Spinal cord (tissue), 10 donors: ENCODE measurements at places on chromosomes 4 and X. TPM values are rescaled to one million over a fixed set of nuclear protein-coding genes. Genes with fewer than 3 reads are reported as not detected.

DNA sequence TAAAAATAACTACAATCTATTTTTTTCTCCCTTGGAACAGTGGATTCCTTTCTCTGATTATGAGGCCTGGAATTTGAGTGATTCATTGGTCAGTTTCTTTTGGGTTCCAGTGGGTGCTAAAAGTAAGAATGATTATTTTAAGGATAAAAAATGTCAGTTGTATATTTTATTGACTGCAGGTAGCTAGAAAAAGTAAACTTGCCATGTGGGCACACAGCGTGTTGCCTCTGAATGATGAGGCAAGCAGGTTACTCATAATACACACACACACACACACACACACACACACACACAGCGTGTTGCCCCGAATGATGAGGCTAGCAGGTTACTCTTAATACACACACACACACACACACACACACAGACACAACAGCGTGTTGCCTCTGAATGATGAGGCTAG is 13.8 kb downstream of the GALNT7 start:
- no peaks in the 10 kb centered on the region for H3K36me3 ChIP-seq
- no peak overlapping the region for H3K4me3 ChIP-seq
- no peaks in the 10 kb centered on the region for H3K4me1 ChIP-seq

- H3K27ac ChIP-seq: no peak overlapping the region
- no peaks in the 10 kb centered on the region for H3K27me3 ChIP-seq
Observed at GRCh38 chr4:169436734-169437133, 166.0 kb upstream of the SH3RF1 start.

DNA sequence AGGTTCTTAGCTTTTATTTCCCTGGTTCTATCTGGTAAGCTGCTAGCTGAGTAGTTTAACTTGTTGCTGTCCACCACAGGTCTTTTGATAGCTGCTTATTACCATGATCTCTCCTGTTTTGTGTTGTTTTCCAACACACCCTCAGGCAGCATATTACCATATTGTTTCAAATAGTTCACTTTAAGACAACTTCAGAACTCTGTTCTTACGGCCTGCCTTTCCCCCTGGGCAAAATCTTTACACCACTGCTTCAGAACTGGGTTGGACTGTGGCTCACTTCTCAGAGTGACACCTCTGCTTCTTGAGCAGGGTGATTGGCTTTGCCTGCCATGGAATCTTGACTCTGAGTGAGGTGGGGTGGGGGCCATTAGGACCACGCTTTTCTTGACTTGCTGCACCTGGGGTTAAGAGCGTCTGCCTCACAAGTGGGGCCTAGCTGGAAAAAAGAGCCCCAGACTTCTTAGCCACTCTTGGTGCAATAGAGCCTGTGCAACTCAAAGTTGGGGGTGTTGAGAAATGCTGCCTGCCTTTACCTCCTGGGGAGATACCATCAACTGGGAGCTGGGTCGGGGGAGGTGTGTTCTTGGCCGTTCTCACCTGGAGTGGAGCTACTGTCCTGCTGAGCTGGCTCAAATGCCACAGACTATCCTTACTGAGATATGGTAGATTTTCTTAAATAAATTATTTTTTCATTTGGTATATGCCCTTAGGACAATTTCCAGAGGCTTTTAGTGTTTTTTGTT is 23.4 kb downstream of the USP9X start:
- no peaks in the 10 kb centered on the region for H3K4me1 ChIP-seq
- no peak overlapping the region for H3K27ac ChIP-seq
- H3K4me3 ChIP-seq: no peak overlapping the region
- peaks cover 11% of the 10 kb centered on the region for H3K27me3 ChIP-seq

GRCh38 chr4:5683566-5683965 is 24.8 kb downstream of the EVC2 start:
- H3K27me3 ChIP-seq: no peaks in the 10 kb centered on the region
- H3K4me3 ChIP-seq: no peak overlapping the region
- DNase-seq: no peak
- H3K4me1 ChIP-seq: no peaks in the 10 kb centered on the region
- H3K27ac ChIP-seq: no peak overlapping the region

DNA sequence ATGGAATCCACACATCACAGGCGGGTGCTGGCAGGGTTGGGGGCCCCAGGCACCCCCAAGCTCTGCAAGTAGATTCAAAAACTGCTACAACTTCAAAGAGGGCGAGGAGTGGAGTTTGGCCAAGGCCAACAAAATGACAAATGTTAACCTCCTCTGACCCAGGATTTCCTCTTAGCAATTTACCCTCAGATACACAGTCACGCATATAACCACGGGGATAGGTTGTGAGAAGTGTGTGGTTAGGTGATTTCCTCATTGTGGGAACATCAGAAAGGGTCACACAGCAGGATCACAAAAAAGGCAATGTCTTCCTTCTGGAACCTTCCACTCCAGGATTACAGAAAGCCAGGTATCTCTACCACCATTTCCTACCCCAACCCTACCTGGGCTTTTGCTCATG is 62.4 kb downstream of the C4orf50 start:
- no peaks in the 10 kb centered on the region for H3K36me3 ChIP-seq
- H3K4me1 ChIP-seq: peaks cover 45% of the 10 kb centered on the region
- no peak overlapping the region for H3K4me3 ChIP-seq
- H3K27me3 ChIP-seq: no peaks in the 10 kb centered on the region
- H3K27ac ChIP-seq: no peak overlapping the region

DNA sequence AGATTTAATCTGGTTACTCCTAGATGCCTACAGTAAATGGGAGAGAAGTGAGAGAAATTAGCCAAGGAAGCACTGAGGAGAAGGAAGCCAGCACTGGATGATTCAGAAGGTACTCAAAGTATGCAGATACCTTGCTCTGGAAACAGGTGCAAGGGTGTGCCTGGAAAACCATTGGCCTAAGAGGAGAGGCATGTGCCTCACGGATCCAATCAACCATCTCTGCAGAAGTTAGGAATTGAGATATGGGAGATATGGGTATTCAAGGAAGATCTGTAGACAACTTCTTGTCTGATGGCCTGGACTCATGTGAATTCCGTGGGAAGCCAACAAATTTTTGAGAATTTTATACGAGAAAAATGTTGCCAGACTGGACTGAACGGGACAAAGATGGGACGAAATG is 4.7 kb downstream of the H2BW1 start:
- H3K36me3 ChIP-seq: no peaks in the 10 kb centered on the region
- H3K4me1 ChIP-seq: no peaks in the 10 kb centered on the region
- H3K27ac ChIP-seq: no peak overlapping the region
- peaks cover 11% of the 10 kb centered on the region for H3K27me3 ChIP-seq
- no peak for DNase-seq

GRCh38 chr4:15378062-15378461 is 49.8 kb upstream of the C1QTNF7 start:
- no peaks in the 10 kb centered on the region for H3K36me3 ChIP-seq
- H3K4me3 ChIP-seq: no peak overlapping the region
- DNase-seq: no peak
- H3K27ac ChIP-seq: no peak overlapping the region
- no peaks in the 10 kb centered on the region for H3K27me3 ChIP-seq

GRCh38 chr4:43481526-43481925 is 589.0 kb downstream of the GRXCR1 start:
- no peaks in the 10 kb centered on the region for H3K36me3 ChIP-seq
- no peak for DNase-seq
- H3K27ac ChIP-seq: no peak overlapping the region
- no peaks in the 10 kb centered on the region for H3K4me1 ChIP-seq
- no peaks in the 10 kb centered on the region for H3K27me3 ChIP-seq

DNA sequence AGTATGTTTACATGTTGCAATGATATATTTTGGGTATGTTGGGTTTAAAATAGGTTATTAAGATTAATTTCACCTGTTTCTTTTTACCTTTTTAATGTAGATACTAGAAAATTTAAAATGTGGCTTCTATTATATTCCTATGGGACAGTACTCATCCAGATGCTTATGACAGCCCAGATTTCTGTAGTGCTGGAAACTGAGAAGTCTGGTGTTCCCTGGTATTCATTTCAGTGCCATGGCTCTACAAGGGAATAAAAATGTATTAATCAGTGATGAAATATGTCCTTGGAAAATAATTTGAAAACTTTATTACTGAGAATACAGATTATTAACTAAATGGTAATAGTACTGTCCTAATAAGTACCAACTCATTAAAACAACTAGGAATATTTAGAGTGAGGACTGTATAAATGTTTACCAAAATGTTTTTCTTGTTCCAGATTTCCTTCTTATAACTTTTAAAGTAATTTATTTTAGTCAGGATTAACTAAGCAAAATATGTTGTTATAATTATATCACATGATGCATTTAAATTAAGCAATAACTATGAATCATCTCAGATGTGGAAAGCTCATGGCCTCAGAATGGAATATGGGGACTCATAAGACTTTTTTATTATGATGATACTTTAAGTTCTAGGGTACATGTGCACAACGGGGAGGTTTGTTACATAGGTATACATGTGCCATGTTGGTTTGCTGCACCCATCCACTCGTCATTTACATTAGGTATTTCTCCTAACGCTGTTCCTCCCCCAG is 25.3 kb downstream of the ARHGAP24 start:
- H3K4me1 ChIP-seq: no peaks in the 10 kb centered on the region
- DNase-seq: no peak
- no peaks in the 10 kb centered on the region for H3K36me3 ChIP-seq
- no peak overlapping the region for H3K4me3 ChIP-seq
- no peaks in the 10 kb centered on the region for H3K27me3 ChIP-seq

GRCh38 chrX:17062065-17062464 is 115.6 kb downstream of the REPS2 start:
- H3K27ac ChIP-seq: no peak overlapping the region
- H3K4me1 ChIP-seq: no peaks in the 10 kb centered on the region
- no peaks in the 10 kb centered on the region for H3K36me3 ChIP-seq
- no peak for DNase-seq

GRCh38 chr4:149534779-149535178 is 280.9 kb downstream of the IQCM start:
- no peak overlapping the region for H3K4me3 ChIP-seq
- no peaks in the 10 kb centered on the region for H3K4me1 ChIP-seq
- H3K36me3 ChIP-seq: no peaks in the 10 kb centered on the region

DNA sequence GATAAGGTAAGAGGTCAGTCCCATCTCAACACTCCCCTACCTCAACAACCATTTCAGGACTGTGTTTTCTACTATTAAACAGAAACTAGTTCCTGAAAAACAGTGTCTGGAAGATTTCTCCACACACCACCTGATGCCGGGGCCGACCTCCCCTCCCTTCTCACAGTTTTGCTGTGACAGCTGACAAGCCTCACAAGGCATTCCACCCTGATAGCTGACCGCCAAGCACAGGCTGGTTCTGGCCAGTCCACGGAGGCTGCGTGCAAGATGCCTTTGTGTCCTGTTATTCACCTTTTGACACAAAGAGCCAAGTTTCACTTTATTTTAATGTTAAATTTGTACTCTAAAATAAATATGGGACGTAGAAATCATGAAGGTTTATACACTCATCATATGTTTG is 758.6 kb downstream of the PDHA2 start:
- no peaks in the 10 kb centered on the region for H3K4me1 ChIP-seq
- H3K27me3 ChIP-seq: no peaks in the 10 kb centered on the region
- no peak overlapping the region for H3K4me3 ChIP-seq

GRCh38 chr4:8104491-8105305 is 53.9 kb downstream of the ABLIM2 start:
- H3K36me3 ChIP-seq: peaks cover 38% of the 10 kb centered on the region
- H3K4me1 ChIP-seq: peaks cover 41% of the 10 kb centered on the region
- no peak for DNase-seq

- H3K27ac ChIP-seq: no peak overlapping the region
- peaks cover 5% of the 10 kb centered on the region for H3K4me1 ChIP-seq
- no peaks in the 10 kb centered on the region for H3K27me3 ChIP-seq
- peaks cover 5% of the 10 kb centered on the region for H3K36me3 ChIP-seq
Observed at GRCh38 chr4:89243733-89244252, 63.8 kb downstream of the GPRIN3 start.

- no peaks in the 10 kb centered on the region for H3K4me1 ChIP-seq
- H3K4me3 ChIP-seq: no peak overlapping the region
- H3K27ac ChIP-seq: no peak overlapping the region
- no peak for DNase-seq
Observed at GRCh38 chrX:116111934-116112595, 58.5 kb upstream of the AGTR2 start.

DNA sequence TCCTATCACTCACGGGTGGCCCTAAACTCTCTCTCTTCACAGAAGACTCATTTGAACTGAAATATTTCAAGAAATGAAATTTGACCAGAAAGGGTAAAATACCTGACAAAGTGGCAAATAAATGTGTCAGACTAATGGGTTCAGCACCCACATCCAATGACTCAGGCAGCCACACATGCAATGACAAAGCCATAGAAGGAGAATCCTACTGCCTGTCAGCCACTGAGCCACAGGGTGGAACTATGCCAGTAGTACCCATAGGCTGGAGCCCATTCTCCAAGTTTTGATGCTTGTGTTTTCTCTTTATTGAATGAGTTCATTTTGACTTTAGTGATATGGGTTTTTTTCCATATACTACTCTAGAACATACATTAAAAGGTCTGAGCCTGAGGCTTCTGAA is 179.0 kb downstream of the BEND2 start:
- DNase-seq: no peak

GRCh38 chrX:50606300-50606950 is 135.8 kb upstream of the DGKK start:
- H3K27ac ChIP-seq: no peak overlapping the region
- no peak for DNase-seq
- peaks cover 2% of the 10 kb centered on the region for H3K27me3 ChIP-seq
- no peaks in the 10 kb centered on the region for H3K4me1 ChIP-seq
- peaks cover 5% of the 10 kb centered on the region for H3K36me3 ChIP-seq

- H3K4me1 ChIP-seq: no peaks in the 10 kb centered on the region
- no peaks in the 10 kb centered on the region for H3K27me3 ChIP-seq
- no peaks in the 10 kb centered on the region for H3K36me3 ChIP-seq
- no peak for DNase-seq
- H3K27ac ChIP-seq: no peak overlapping the region
Observed at GRCh38 chr4:91620952-91621351, 682.8 kb upstream of the GRID2 start.

DNA sequence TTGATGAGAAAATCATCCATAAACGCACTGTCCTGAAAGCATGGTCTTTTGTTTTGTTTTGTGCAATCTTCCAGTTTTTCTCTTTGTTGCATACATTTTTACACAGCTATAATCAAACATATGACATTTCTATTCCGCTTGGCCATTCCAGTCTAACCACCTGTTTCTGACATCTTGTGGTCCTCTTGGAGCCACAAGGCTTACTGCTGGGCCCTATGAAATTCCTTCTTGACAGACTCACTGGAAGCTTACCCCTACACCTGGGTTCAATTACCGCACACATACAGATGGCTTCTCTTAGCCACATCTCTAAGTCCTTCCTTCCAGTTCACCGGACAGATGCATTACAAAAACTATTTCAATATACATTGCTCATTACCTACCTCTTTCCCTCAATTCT is 72.4 kb downstream of the PAPSS1 start:
- peaks cover 12% of the 10 kb centered on the region for H3K36me3 ChIP-seq
- H3K4me1 ChIP-seq: no peaks in the 10 kb centered on the region
- H3K27ac ChIP-seq: no peak overlapping the region
- H3K27me3 ChIP-seq: no peaks in the 10 kb centered on the region
- H3K4me3 ChIP-seq: no peak overlapping the region

- H3K27me3 ChIP-seq: no peaks in the 10 kb centered on the region
- H3K4me3 ChIP-seq: no peak overlapping the region
- H3K36me3 ChIP-seq: no peaks in the 10 kb centered on the region
- H3K4me1 ChIP-seq: no peaks in the 10 kb centered on the region
- H3K27ac ChIP-seq: no peak overlapping the region
- no peak for DNase-seq
Observed at GRCh38 chr4:128543696-128544095, 256.1 kb upstream of the PGRMC2 start.

The EDNRA gene
- 15.3 TPM for polyA plus RNA-seq

The IKBKG gene
- 23.8 TPM for polyA plus RNA-seq

The UCP1 gene
- polyA plus RNA-seq: 0.36 TPM

The NUP62CL gene
- polyA plus RNA-seq: 2.2 TPM

The ZNF41 gene
- polyA plus RNA-seq: 10.9 TPM

The DMRTC1 gene
- 1.5 TPM for polyA plus RNA-seq

The PDLIM5 gene
- polyA plus RNA-seq: 43.7 TPM
